ENCODE measurements at places on chromosomes 16 and 17. TPM values are rescaled to one million over a fixed set of nuclear protein-coding genes. Genes with fewer than 3 reads are reported as not detected.

GRCh38 chr17:74478420-74479100, 12.1 kb downstream of the CD300A start:
- DNase-seq, result peak; percentile 38

Gene SERPINF2
- total RNA-seq, result 0.24 TPM

DNA sequence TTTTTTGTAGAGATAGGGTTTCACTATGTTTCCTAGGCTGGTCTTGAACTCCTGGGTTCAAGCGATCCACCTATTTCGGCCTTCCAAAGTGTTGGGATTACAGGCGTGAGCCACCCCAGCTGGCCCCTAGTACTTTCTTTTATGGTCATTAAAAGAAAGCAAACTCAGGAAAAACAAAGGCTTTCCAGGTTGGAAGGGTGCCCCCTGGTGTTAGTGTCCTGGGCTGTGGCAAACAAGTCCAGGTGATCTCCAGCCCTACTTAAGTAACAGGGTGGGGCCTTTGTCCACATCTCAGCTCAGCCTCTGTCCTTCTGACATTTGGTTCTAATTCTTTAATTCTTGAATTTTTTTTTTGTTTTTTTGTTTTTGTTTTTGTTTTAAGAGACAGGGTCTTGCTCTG, 6.9 kb downstream of the IGFBP4 start:
- peak; percentile 23 for DNase-seq

DNA sequence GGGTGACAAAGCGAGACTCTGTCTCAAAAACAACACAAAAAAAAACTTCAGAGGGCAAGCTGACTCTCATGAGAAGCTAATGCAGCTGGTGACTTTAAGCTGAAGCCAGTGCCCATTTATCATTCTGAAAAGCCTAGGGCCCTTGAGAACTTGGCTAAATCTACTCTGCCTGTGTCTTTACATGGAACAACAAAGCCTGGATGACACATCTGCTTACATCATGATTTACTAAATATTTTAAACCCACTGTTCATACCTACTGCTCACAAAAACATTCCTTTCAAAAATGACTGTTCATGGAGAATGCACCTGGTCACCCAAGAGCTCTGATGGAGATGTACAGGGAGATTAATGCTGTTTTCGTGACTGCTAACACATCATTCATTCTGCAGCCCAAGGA, 6.1 kb upstream of the ALOX12 start:
- DNase-seq, result no peak

DNA sequence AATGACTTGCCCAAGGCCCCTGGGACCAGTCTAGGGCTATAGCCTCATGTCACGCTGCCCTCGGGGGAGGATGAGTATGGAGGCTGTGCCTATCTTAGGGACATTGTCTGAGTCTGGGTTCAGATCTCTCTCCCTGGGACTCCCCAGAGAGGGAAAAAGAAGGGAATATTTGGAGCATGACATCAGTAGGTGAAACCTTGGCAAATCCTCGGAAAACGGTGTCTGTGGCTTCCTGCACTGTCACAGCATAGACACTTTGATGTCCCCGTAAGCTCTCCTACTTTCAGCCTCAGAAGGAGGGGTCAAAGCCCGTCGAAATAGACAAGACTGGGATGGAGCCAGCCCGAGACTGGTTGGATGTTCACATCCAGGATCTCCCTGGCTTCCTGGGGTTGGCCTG, 11.3 kb downstream of the MEOX1 start:
- DNase-seq, result no peak

Gene CMTM4
- 20.5 TPM for total RNA-seq

- DNase-seq, result no peak
Measured at GRCh38 chr16:76204249-76204648, 73.0 kb upstream of the CNTNAP4 start.

Gene PITPNC1
- 16.9 TPM for total RNA-seq

- DNase-seq, result no peak
Measured at GRCh38 chr17:36493956-36494355, 7.5 kb downstream of the ZNHIT3 start.

- no peak for DNase-seq
Measured at GRCh38 chr17:12301551-12301950, 280.9 kb downstream of the MAP2K4 start.

DNA sequence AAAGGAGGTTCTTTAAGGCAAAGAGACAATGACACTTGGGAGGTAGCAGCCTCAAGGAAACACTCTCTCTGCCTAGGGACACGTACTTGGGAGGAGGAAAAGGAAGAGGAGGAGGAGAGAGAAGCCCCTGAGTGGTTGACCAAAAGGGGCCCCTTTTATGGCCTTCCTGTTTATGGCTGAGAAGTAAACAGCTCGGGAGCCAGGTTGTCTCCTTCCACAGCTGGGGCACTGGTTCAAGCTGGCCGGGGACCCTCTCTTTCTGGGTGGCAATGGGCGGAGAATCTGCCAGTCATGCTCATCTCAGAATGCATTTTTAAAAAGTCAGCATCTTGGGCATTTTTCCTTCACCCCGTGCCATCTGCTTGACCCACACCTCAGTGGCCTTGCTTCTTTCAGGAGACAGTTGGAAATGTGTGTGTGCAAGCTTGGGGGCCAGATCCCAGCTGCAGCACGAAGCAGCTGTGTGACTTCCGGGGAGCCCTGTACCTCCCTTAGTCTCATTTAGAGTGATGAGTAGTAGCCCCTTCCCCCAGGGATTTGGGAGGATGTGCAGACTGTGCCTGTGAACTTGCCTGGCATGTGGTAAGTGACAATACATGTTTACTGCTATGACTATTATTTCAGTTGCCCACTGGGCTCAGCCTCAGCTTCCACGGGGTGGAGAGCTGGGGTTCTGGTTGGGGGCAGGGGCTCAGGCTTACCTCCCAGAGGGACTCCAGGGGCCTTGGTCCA, 33.8 kb upstream of the SALL1 start:
- DNase-seq, result no peak

DNA sequence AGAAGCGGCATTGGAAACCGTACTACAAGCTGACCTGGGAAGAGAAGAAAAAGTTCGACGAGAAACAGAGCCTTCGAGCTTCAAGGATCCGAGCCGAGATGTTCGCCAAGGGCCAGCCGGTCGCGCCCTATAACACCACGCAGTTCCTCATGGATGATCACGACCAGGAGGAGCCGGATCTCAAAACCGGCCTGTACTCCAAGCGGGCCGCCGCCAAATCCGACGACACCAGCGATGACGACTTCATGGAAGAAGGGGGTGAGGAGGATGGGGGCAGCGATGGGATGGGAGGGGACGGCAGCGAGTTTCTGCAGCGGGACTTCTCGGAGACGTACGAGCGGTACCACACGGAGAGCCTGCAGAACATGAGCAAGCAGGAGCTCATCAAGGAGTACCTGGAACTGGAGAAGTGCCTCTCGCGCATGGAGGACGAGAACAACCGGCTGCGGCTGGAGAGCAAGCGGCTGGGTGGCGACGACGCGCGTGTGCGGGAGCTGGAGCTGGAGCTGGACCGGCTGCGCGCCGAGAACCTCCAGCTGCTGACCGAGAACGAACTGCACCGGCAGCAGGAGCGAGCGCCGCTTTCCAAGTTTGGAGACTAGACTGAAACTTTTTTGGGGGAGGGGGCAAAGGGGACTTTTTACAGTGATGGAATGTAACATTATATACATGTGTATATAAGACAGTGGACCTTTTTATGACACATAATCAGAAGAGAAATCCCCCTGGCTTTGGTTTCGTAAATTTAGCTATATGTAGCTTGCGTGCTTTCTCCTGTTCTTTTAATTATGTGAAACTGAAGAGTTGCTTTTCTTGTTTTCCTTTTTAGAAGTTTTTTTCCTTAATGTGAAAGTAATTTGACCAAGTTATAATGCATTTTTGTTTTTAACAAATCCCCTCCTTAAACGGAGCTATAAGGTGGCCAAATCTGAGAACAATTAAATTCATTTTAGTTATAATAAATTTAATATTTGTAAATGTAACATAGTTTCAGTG, 1.7 kb downstream of the HEXIM1 start:
- DNase-seq, result peak; percentile 52

GRCh38 chr17:48609759-48610281, 997 bp downstream of the HOXB7 start:
- DNase-seq, result no peak
